ENCODE measurements at places on chromosomes 3 and 15.
A peak's percentile ranks its signal among the peaks of the same experiment; 100 is the strongest.

DNA sequence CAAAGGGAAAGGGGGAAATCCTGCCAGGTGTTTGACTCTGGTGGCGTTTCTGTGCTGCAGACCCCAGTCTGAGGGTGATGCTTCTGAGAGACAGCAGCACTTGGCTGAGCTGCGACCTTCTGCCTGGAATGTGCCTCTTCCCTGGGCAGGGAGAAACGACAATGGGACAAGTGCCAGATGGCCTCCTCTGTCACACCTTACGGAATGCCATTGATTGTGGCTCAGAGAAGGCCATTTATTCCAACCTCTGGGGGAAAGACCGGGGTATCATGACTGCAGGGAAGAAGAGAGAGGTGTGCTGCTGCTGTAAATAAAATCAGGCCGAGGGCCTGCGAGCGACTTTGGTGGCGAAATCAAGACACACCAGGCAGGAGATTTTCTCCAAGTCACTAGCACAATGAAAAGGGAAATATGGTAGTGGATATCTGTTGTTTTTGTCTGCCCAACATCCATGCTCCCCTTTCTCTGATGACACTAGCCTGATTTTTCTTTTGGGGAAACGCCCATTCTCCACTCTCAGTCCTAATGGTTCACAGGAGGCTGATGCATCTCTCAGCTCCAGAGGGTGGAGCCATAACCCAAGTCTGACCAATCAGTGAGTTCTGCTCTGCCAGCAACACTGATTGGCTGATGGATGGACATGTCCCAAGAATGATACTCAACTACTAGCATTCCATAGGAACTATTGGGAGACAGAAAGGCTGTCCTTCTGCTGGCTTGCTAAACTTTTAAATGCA, 336.1 kb downstream of the FOXP1 start:
- peak; percentile 55 for DNase-seq

- DNase-seq: no peak
These were observed 35.0 kb upstream of the CFAP161 start for GRCh38 chr15:81098861-81099651.

DNA sequence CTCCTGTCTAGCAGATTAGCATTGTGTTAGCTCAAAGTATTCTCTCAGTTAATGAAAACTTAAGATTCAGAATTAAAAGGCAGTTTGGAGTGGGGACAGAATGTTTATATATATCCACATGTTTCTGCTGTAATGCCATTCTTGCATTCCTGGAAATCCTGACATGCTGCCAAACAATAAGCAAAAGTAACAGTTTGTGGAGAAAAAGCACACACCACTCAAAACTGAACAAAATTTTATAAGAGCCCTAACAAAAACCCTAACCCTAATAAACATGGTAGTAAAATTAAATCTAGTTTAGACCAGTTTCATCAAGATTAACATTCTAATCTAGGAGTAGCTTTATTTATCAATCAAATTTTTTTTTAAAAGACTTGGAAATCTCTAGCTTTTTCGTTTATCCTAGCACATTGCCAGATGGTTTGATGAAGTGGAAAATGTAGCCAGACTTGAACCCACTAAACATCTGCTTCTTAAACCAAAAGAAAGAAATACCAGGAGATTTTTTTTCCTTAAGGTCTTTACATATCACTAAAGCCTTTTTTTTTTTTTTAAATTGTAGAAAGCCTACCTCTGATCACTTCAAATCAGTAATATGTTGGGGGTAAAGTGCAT, 3.7 kb downstream of the TCAIM start:
- no peak for DNase-seq

- no peak for DNase-seq
These were observed 101.1 kb upstream of the ICE2 start for GRCh38 chr15:60580073-60580472.

DNA sequence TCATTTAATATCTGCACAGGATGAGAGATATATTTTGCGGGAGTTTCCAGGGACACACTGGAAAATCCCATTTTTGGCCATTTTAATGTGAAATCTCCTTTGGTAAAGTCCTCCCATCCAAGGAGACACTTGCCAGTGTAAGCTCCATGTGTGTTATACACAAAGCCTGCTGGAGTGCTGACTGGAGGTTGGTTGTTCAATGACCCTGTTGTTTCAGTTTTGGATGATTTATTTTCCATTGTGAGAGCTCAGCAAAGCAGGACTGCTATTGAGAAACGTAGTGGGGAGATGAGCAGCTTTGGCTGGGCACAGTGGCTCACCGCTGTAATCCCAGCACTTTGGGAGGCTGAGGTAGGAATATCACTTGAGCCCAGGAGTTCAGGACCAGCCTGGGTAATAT, 127.7 kb downstream of the NUP210 start:
- no peak for DNase-seq

DNA sequence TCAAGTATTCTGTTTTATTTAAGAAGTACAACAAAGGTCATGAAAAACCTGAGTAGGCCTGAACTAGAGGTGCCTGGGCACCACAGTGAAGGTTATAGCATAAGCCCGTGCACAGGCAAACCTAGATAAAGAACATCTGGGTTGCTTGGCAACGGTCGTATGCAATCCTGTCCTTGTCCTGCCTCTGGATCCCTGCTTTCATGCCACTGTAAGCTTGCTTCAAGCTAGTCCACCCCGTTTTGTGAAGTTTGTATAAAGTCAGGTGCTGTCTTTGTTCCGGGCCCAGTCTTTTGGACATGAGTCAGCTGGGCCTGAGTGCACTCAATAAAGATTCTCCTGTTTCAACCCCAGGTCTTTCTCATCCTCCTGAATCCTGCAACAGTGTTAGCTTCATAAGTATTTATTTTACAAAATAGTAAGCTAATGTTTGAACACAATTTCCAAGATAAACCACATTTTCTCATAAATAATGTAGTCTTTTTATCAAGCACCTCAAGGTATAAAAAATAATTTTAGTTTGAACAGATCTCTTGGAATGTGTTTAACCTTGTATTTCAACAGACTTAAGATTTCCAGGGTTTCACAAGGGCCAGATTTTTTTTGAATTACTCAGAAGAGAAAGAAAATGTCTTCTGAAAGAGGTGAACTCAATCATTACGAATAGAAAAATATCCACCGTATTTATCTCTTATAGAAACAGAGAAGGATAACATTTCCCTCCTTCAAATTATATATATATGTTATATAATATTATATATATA, 14.3 kb upstream of the SLC9C1 start:
- peak; percentile 51 for DNase-seq

DNA sequence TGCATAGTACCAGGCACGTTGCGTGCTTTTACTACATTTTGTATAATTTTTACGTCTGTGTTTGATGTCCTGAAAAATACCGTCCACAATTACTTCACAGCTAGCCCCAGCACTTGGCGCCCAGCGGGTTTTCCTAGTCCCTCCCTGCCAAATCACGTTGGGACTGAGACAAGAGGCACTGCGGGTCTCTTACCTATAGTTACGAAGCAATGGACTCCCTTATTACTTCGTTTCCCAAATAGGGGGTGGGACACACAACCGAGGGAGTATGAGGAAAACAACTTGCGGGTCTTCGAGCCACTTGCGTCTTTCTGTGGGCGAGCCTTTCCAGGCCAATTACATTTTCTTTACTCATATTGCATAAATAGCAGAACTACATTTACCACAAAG, 620 bp upstream of the CMSS1 start:
- DNase-seq: no peak

DNA sequence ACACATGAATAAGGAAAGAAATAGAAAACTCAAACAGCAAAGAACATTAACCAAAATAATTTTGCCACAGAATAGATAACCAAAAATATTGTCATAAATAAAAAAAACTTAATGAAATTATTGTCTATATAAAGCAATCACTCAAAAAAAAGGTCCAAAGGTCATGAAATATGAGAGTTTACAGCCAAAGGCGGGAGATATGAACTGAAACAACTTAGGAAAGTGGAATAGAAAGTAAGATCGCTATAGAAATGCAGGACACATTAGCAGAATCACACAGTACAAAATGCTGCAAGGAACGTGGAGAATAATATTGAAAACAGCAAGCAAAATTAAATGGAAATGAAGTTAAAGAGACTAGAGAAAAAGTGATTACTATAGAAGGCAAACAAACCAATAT, 375.0 kb upstream of the ARHGEF26 start:
- no peak for DNase-seq

DNA sequence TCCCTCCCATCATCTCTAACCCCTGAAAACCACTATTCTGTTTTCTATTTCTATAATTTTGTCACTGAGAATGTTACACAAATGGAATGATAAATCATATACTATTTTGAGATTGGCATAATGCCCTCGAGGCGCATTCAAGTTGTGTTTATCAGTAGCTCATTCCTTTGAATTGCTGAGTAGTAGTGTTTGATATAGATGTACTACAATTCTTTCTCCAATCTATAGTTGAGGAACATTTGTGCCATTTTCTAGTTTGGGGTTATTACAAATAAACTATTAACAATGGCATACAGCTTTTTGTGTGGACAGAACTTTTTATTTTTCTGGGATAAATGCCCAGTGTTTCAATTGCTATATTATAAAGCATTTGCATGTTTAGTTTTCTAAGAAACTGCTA, 86.0 kb downstream of the CCR1 start:
- DNase-seq: no peak

- DNase-seq: no peak
These were observed 552.2 kb upstream of the SUCLG2 start for GRCh38 chr3:68206524-68207117.

DNA sequence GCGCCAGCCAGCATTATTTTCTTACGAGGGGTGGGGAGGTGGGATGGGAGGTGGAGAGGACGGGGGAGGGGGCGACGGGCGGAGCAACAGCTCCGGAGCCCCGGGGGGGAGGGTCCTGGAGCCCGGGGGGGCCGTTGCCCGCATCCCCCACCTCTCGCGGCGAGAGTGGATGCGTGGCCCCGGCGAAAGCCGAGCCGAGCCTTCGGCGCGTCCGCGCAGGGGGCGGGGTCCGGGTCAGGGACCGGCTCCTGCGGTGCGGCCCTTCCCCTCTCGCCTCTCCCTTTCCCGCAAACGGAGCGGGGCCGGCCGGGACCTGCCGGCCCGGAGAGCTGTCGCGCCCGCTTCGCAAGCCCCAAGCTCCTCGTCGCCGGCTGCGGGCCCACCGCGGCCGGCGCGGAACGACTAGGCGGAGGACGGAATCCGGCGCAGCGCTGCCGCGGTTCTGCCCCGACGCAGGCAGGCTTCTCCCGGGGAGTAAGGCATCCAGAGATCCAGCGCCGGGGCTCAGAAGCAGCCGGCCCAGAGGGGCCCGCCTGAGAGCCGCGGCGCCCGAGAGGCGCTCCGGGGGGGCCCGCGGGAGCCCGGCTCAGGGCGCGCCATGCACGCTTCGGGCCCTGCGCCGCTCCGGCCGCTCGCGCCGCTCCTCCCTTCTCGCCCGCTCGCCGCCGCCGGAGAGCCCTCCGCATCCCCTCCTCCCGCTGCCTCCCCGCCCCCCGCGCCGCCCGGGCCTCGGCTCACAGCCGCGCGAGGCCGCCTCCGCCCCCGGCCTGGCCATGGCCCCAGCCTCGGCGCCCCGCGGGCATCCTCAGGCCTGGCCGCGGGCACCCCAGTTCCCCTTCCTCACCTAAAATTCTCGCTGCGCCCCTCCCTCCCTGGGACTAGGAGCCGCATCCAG, 459 bp upstream of the ADCY5 start:
- peak; percentile 78 for DNase-seq

DNA sequence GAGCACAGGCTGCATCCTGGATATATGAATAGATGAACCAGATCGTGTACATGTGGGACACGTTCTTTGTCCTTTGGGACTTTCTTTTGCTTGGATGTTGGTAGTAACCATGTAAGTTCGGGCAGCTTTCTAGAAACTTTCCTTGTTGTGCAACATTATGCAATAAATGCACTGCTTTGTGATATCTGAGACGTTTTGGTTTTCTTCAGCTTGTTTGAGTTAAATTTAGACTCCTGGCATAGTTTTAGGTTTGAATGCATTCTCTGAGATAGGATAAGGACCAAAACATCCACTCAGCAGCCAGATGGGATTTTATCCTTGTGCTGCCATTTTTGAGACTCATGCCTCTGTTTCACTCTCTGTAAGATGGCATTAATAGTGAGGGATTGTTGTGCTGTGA, 158.9 kb downstream of the IGF1R start:
- DNase-seq: no peak

DNA sequence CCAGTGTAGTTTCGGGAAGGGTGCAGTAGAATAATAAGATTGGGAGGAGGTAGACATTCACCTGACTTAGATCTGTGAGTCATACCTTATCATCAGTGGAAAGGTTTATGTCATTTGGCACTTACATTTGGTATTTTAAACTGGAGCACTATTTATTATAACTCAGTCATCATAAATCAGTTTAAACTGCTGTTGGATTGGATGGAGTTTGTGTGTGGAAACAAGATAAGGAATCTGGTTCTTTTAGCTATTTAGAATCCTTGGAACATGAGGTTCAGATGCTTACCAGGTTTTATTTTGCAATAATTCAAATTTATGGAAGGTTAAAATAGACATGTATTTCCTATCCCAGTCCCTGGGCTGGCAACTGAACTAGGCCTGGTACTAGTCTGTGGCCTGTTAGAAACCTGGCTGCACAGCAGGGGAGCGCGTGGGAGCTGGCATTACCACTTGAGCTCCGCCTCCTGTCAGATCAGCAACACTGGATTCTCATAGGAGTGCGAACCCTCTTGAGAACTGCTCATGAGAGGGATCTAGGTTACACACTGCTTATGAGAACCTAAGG, 34.5 kb downstream of the ZFAND6 start:
- no peak for DNase-seq

- no peak for DNase-seq
These were observed 48.8 kb downstream of the ABHD2 start for GRCh38 chr15:89136818-89137772.

- no peak for DNase-seq
These were observed 92.6 kb upstream of the ZBTB20 start for GRCh38 chr3:115239717-115240116.

DNA sequence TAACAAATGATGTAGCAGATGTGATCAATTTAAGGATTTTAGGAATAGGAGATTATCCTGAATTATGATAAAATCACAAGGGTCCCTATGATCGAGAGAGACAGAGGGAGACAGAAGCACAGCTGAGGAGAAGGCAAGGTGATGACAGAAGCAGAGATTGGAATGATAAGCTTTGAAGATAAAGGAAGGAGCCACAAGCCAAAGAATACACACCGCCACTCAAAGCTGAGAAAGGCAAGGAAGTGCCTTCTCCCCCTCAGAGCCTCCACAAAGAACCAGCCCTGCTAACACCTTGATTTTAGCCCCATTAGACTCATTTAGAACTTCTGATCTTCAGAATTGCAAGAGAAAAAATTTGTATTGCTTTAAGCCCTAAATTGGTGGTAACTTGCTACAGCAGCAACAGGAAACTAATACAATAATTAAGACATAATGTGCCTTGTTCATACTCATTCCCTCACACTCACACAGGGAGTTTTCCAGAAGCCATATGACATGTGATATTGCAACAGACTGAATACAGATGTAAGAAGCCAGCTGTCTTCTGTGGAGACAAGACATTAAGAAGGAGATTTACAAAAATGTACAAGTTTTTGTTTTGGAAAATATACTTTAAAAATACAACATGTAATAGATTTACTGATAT, 38.2 kb downstream of the TRANK1 start:
- no peak for DNase-seq

DNA sequence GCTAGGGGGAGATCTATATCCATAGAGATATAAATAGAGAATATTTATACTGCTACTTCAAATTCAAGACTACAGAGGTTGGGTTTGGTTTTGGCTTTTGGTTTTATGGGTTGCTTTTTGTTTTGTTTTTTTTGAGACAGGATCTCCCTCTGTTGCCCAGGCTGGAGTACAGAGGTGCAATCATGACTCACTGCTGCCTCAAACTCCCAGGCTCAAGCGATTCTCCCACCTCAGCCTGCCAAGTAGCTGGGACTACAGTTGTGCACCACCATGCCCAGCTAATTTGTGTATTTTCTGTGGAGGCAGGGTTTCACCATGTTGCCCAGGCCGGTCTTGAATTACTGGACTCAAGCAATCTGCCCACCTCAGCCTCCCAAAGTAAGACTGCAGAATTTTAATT, 3.9 kb upstream of the UBL7 start:
- DNase-seq: no peak

Data from ecto neural progenitor cell (in vitro differentiated cells).